ENCODE measurements at places on chromosomes 16 and 17.

DNA sequence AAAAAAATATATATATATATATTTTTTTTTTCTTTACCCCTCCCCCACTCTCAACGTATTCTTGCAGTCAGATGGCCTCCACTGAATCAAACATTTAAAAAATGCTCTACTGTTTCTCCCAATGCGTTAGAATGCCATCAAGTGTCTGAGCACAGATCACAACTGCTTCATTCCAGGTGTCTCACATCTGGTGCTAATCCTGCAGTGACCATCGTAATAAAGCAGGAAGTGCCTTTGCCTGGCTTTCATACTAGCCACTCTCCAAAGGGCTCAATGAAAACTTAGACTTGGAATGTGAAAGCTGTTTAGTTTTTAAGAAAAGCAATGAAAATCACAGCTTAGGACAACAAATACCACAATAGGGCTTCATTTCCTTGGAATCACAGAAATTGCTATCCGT, 37.2 kb downstream of the SKAP1 start:
- no peaks in the 10 kb centered on the region for H3K27me3 ChIP-seq
- no peak overlapping the region for H3K4me3 ChIP-seq
- no peak for DNase-seq
- H3K27ac ChIP-seq = no peak overlapping the region

DNA sequence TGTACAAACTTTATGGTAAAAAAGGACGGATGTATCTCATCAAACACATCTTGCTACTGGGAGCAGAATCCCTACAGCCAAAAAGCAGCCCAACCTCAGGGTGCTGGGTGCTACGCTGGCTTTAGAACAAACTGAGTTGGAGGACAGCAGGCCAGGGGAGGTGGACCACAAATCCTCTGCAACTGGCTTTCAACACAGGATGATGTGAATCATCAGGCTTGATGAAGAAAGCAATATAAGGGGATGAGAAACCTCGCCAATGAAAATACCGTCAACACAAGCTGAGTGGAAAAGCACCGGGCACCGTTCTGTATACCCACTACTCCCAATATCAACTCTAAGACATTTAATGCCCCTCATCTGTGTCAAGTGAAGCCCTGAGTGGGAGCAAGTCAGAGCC, 14.3 kb downstream of the HBQ1 start:
- H3K4me3 ChIP-seq = no peak overlapping the region
- H3K4me1 ChIP-seq = no peaks in the 10 kb centered on the region
- no peak for DNase-seq
- H3K27me3 ChIP-seq = no peaks in the 10 kb centered on the region
- H3K36me3 ChIP-seq = peaks cover 32% of the 10 kb centered on the region

- no peaks in the 10 kb centered on the region for H3K27me3 ChIP-seq
- no peak overlapping the region for H3K4me3 ChIP-seq
- H3K36me3 ChIP-seq = no peaks in the 10 kb centered on the region
- H3K27ac ChIP-seq = no peak overlapping the region
- no peak for DNase-seq
- no peaks in the 10 kb centered on the region for H3K4me1 ChIP-seq
Observed at GRCh38 chr16:85583491-85584181, 29.5 kb upstream of the GSE1 start.

- H3K4me1 ChIP-seq = peaks cover 25% of the 10 kb centered on the region
- no peak overlapping the region for H3K27ac ChIP-seq
- peaks cover 19% of the 10 kb centered on the region for H3K36me3 ChIP-seq
- no peak overlapping the region for H3K4me3 ChIP-seq
- H3K27me3 ChIP-seq = no peaks in the 10 kb centered on the region
- DNase-seq = no peak
Observed at GRCh38 chr17:28857905-28858800, 3.3 kb downstream of the ERAL1 start.

DNA sequence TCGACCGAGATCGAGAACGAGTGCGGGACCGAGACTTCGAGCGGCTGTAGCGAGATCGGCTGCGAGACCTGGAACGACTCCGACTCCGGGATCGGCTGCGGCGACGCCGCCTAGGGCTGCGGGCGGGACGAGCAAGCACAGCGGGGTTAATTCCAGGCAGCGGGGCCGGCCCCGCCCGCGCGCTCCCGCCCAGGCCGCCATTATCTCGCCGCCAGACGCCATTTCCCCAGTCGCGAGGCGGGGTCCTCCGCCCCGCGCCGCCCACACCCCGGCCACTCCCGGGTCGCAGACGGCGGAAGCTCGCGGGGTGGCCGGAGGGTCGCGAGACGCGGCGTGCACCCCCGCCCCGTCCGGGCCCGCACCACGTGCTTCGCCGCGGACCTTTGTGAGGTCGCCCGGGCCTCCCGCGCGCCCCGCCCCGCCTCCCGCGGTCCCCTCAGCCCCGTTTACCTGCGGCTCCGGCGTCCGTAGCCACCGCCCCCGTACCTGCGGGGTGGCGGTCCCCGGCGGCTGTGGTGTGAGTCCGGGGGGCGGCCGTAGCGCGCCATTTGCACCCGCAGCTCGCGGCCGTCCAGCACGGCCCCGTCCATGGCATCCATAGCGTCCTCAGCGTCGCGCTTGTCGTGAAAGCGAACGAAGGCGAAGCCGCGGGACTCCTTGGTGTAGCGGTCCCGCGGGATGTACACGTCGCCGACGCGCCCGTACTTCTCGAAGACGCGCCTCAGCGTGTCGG, 616 bp downstream of the SRSF2 start:
- H3K36me3 ChIP-seq = peaks cover 52% of the 10 kb centered on the region
- peaks cover 47% of the 10 kb centered on the region for H3K4me1 ChIP-seq
- H3K27me3 ChIP-seq = no peaks in the 10 kb centered on the region
- peak overlapping the region; percentile 92 for H3K4me3 ChIP-seq
- H3K27ac ChIP-seq = peak overlapping the region; percentile 100
- peak; percentile 79 for DNase-seq
